ENCODE measurements at places on chromosomes 2 and 18.

DNA sequence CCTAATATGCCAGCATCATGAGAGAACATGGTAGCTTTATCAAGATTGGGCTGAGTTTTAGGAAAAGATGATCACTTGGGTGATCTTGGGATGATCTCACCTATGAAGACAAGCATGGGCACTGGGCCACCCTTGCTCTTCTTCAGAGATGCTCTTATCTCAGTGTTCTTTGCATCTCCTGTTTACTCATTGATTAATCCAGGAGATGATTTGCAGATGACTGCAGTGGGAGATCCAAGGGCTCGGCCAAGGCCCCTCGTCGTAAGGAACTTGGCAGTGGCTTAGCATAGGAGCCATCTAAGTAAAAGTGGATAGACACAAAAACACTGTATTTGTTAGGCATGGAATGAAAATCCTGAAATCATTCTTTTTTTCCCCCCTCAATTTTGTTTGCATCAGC lies 228.4 kb downstream of the FHOD3 start:
- DNase-seq: no peak

- DNase-seq: no peak
Observed at GRCh38 chr2:72934683-72935610, 17.6 kb downstream of the EMX1 start.

DNA sequence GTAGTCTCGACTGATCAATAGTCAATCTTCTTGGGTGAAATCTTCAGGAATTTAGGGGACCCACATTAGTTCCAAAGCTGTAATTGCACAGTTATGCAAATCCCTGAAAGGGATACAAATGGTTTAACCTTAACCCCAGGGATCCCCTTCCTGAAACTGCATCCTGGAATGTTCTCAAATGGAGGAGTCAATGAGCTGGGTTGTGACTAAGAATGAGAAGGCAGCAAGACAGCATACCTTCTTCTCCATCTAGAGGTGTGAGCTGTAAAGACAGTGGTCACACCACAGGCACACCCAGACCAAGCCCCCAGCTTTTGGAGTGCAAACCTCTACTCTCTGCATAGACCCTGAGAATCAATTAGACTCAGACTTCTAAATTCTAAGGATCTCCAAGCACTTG lies 164.7 kb upstream of the MEIS1 start:
- DNase-seq: no peak

GRCh38 chr18:32139835-32140283 lies 48.2 kb downstream of the RNF138 start:
- DNase-seq: no peak

- DNase-seq: no peak
Observed at GRCh38 chr2:85838641-85839040, 50.1 kb downstream of the ST3GAL5 start.

- DNase-seq: no peak
Observed at GRCh38 chr2:172213116-172213860, 110.6 kb upstream of the DLX2 start.

GRCh38 chr2:56476509-56477071 lies 292.8 kb downstream of the CCDC85A start:
- DNase-seq: no peak

GRCh38 chr2:142029974-142030373 lies 100.8 kb downstream of the LRP1B start:
- no peak for DNase-seq

DNA sequence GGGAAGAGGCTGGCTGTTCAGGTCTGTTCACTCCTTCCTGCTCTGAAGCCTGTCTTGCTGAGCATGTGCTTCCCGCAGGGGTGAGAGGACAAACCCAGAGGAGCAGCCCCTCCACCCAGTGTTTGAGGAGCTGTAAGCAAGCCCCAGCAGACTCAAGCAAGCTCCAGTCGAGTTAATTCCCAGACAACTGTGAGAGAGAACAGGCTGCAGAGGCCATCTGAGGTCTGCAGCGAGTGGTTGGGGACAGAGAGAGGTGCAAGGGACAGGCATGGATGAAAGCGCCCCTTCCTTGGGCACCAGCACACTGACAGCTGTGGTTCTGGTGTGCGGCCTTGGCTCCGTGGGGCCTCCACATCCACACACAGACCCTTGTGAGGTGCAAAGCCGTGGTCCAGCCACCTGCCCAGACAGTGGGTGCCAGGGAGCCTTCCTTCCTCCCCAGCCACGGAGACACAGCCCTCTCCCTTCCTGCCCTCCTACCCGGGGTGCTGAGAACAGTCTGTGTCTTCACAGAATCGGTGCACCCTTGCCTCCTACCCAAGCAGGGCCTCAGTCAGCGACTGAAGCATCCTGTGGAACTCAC lies 36.2 kb downstream of the MAL start:
- no peak for DNase-seq

- DNase-seq: no peak
Observed at GRCh38 chr18:28725876-28726275, 548.9 kb upstream of the CDH2 start.

All from central memory CD4-positive, alpha-beta T cell (primary cell).